NCI-H510A (cell line): ENCODE measurements at places on chromosomes 7 and 10.

GRCh38 chr10:71684356-71685173, 35.0 kb downstream of the C10orf105 start:
- DNase-seq: no peak

DNA sequence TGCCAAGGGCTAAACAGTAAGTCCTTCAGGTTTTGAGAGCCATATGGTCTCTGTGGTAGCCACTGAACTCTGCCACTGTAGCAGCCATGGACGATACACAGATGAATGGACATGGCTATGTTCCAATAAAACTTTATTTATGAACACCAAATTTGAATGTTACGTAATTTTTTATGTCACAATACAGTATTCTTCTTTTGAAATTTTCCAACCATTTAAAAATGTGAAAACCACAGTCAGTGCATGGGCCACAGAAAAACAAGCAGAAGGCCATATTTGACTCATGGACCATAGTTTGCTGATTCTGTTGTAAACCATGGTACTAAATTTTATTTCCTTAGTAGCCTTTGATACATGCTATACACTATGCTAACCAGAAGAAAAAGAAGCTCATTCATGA, 361.8 kb downstream of the MAGI2 start:
- DNase-seq: no peak

- DNase-seq: peak; percentile 78
These were observed 107.1 kb downstream of the ABLIM1 start for GRCh38 chr10:114550756-114551635.

GRCh38 chr7:73774923-73775322, 4.9 kb upstream of the CLDN3 start:
- no peak for DNase-seq

DNA sequence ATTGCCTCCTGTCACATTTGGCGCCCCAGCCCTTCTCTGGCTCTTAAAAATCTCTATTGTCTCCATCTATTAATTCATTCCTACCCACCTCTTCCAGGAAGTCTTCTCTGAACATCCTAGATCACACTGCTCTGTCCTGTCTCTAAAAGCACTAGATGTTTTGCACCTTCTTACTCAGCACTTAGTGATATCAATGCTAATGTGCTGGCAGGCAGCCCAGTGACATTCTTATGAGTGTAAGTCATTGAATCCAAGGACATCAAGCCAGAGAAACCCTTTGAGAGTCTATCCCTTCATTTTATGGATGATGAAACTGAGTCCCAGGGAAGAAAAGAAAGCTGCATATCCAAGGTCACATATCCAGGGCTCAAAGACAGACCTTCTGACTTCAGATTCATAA, 48.3 kb upstream of the PAX2 start:
- no peak for DNase-seq

DNA sequence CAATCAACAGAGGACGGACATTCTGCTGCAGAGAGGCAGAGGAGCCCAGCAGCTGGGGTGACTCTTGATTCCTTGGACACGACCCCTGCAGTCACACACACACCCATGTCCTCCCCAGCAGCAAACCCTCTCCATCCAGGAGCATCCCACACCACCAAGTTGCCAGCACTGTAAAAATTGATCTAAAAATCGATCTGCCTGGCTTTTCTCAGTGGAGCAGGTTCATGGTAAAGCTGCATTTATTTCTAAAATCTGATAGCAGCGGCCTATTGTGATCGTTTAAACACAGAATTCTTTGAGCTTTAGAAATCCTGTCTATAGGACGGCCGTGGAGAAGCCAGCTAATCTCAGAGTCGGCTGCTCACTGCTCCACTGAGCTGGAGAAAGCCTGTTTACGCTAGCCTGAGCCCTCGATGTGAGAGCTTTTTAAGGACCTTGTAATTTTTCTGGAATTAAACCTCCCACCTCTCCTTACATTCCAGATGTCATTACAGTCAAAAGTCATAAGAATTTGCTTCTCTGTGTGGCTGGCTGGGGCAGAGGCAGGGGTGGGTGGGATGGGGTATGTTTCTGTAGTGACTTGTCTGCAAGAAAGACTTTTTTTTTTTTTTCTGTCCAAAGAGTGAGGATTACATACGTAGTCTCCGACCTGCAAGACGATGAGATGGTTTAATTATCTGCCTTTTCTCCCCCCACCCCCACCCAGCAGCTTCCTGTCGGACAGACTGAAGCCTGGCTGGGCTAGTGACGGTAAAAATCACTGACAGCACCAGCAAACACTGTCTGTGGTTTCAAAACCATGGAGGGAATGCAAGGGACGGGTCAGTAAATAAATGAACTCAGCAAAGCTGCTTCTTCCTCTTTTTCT, 31.6 kb downstream of the TRIM8 start:
- no peak for DNase-seq

DNA sequence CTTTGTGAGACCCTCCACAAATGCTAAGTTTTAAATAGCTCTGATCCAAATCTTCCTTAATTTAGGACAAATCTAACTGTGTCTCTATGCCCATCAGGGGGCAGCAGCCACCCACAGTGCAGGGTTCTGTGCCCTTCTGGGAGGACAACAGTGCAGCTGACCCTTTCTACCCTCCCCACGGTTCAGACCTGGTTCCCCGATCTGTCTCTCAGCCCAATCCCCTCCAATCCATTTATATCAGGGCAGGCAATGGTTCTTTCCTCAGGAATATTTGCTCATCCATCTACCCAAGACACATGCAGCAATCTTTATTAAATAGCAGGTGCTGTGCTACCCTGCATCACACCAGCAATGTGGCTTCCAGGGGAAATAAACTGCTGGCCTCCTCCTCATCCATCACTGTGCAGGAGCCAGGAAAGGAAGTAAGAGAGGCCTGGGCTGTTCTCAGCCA, 4.0 kb upstream of the RBM28 start:
- DNase-seq: no peak

DNA sequence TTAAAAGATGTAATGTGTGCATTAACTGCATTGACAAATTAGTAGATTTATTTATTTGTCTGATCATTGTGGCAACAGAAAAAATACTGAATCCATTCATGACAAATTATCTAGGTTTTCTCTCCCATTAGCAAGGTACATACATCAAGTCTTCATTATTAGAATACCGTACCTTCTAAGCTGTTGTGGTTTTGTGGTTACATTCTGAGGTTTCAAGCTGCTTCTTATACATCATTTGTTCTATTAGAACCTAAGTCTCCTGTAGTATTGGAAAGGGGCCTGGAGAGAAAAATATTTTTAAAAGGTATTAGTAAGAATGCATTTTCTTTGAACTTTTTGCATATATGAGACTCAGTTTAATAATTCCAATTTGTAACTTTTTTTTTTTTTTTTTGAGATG, 26.3 kb upstream of the CACNB2 start:
- DNase-seq: no peak

- DNase-seq: no peak
These were observed 46.5 kb downstream of the TFEC start for GRCh38 chr7:115984105-115984504.

DNA sequence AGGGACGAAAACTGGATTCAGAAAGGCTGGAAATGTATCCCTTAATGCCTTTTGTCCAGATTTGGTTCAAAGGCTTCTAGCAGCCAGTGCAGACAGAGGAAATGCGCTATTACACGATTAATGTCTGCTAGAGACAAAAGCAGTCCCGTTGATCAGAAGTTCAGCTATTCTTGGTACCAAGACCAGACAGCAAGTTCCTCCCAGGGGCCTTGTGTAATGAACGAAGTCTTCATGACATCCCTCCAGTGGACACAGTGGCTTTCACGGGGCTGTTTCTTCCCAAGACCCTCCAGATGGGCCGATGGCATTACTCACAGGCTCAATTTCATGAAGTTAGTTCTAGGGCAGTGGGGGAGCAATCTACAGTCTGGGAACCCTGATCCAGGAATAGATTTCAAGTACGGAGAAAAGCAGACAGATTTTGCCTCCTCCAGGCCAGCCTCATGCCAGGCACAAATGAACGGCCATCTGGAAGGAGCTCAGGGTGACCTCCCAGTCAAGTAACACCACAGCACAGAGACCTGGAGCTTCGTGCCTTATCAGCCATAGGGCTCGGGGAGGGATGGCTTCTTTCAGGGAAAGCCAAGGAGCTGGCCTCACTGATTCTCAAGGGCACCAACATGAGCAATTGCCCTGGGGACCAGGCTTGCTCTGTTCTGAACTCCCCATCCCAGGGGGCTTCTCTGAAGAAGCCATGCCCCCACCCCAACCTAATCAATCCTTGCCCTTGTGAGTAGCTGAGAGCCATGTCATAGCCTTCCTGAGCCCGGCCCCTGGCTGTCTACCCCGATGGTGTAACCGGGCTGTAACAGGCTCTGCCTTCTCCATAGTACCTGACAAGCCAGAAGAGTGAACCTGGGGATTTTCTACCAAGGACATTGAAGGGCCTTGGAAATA, 101.1 kb downstream of the PRKAG2 start:
- no peak for DNase-seq

DNA sequence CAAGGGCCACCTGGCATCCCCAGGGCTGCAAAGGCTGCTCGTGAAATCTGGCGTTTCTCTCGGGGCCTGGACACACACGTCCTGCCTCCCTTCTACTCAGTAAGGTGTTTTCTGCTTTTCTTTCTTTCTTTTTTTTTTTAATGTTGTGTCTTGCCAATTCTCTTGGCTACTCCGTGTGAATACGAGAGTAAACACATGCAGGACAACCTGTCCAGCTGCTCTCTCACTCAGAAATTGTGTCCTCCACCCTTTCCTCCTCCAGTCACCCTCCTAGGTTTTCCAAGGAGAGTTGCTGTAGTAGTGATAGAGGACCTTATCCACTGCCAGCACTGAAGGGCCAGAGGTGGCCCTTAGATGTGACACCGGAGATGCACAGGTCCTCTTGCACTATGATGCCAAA, 858 bp upstream of the TEX36 start:
- DNase-seq: no peak

- no peak for DNase-seq
These were observed 60.2 kb upstream of the MKRN1 start for GRCh38 chr7:140539461-140539860.

DNA sequence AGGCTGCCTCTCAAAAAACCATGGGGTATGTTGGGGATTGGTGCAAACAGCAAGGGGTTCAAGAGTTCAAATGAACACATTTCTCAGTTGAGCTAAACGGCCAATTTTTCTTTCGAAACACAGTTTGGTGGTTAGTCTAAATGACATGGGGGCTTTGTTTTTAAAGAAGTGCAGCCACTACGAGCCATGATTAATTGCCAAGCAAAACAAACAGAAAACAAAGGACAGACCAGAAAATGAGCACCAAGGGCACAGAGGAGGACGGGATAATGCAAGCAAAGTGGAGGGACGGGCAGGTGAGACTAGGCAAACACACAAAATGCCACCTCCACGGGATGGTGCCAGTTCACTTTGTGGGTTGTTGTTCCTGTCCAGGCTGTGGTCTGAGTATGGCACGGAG, 64.5 kb upstream of the PDLIM1 start:
- no peak for DNase-seq

GRCh38 chr7:142801601-142802295, 31.0 kb downstream of the PRSS2 start:
- DNase-seq: no peak
